CD4-positive, alpha-beta T cell (primary cell): ENCODE measurements at places on chromosomes 7 and 10. TPM values are rescaled to one million over a fixed set of nuclear protein-coding genes. Genes with fewer than 3 reads are reported as not detected.

DNA sequence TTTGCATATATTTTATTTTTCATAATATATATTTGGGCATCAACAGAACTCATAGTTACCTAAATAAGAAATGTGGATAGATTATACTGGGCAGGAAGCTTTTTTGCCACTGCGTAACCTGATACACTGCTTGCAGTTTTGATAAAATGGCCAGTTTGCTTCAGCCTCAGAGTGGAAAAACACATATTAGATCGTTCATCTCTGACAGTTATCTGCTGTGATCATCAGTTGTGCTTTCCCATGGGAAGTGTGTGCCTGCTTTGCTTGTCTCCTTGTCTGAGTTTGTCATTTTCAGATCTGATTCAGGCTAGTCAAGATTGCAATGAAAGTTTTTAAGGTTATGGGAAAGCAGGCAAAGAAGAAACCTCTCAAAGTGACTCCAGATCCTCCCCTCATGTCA, 54.0 kb downstream of the ADAM12 start:
- H3K4me1 ChIP-seq = no peaks in the 10 kb centered on the region
- H3K27ac ChIP-seq = no peak overlapping the region
- no peak overlapping the region for H3K4me3 ChIP-seq
- H3K36me3 ChIP-seq = no peaks in the 10 kb centered on the region

GRCh38 chr10:122710576-122710975, 10.9 kb upstream of the C10orf120 start:
- H3K36me3 ChIP-seq = no peaks in the 10 kb centered on the region
- no peak overlapping the region for H3K4me3 ChIP-seq
- H3K4me1 ChIP-seq = peaks cover 9% of the 10 kb centered on the region
- no peaks in the 10 kb centered on the region for H3K27me3 ChIP-seq
- no peak overlapping the region for H3K27ac ChIP-seq

- H3K27ac ChIP-seq = no peak overlapping the region
- no peak for DNase-seq
- H3K27me3 ChIP-seq = no peaks in the 10 kb centered on the region
- no peak overlapping the region for H3K4me3 ChIP-seq
Measured at GRCh38 chr10:104806801-104807200, 165.7 kb downstream of the SORCS3 start.

DNA sequence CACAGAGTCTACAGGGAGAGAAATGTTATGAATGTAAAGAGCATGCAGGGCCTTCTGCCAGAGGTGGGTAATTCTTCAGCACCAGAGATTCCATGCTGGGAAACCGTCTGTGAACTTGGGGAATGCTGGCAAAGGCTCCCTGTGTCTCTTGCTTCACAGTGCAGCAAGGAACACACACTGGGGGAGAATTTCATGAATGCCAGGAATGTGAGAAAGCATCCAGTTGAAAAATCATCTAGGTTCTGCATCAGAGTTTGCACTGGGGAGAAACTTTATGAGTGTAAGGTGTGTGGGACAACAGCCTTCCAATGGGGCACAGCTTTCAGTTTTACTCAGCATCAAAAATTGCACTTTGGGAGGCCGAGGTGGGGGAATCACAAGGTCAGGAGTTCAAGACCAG, 224.3 kb upstream of the IGFBP3 start:
- H3K4me3 ChIP-seq = no peak overlapping the region
- no peaks in the 10 kb centered on the region for H3K27me3 ChIP-seq

GRCh38 chr7:4097001-4097609, 585.0 kb upstream of the FOXK1 start:
- no peaks in the 10 kb centered on the region for H3K27me3 ChIP-seq
- no peak overlapping the region for H3K4me3 ChIP-seq
- DNase-seq = no peak
- no peaks in the 10 kb centered on the region for H3K4me1 ChIP-seq
- no peaks in the 10 kb centered on the region for H3K36me3 ChIP-seq

Gene HOXA3
- total RNA-seq = not detected

Gene SEM1
- 17.4 TPM for total RNA-seq

Gene SPDYE8
- not detected for total RNA-seq

Gene TFR2
- total RNA-seq = 2.3 TPM

Gene CUZD1
- total RNA-seq = 0.27 TPM
